Spleen (tissue), 13 donors: ENCODE measurements at places on chromosomes 5 and 9. TPM values are rescaled to one million over a fixed set of nuclear protein-coding genes. Genes with fewer than 3 reads are reported as not detected.

OR1J1 gene
- total RNA-seq, result not detected

DNA sequence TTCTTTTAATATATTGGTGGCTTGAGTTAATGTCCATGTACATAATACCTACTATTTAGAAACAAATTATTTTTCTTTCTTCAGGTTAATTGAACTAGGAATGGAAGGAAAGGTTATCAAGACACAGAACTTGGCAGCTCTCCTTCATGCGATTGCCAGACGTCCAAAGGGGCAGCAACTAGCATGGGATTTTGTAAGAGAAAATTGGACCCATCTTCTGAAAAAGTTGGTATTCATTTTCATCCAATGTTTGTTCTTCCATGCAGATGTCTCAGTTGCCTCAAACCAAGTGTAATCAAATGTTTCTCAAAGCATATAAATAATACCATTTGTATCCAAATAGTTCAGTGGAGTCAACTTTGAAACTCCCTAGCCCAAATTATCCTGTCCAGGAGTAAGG lies 22.6 kb upstream of the LNPEP start:
- H3K4me3 ChIP-seq, result no peak overlapping the region
- peaks cover 100% of the 10 kb centered on the region for H3K36me3 ChIP-seq
- no peak overlapping the region for H3K27ac ChIP-seq

- H3K27me3 ChIP-seq, result no peaks in the 10 kb centered on the region
- no peaks in the 10 kb centered on the region for H3K36me3 ChIP-seq
- H3K4me1 ChIP-seq, result no peaks in the 10 kb centered on the region
- H3K27ac ChIP-seq, result no peak overlapping the region
- no peak overlapping the region for H3K4me3 ChIP-seq
Observed at GRCh38 chr5:86971034-86971571, 296.6 kb upstream of the RASA1 start.

PRDM9 gene
- total RNA-seq, result not detected

- no peak overlapping the region for H3K4me3 ChIP-seq
- H3K4me1 ChIP-seq, result no peaks in the 10 kb centered on the region
- no peaks in the 10 kb centered on the region for H3K36me3 ChIP-seq
- no peak overlapping the region for H3K27ac ChIP-seq
- no peaks in the 10 kb centered on the region for H3K27me3 ChIP-seq
Observed at GRCh38 chr9:9949368-9949767, 663.4 kb downstream of the PTPRD start.

GRCh38 chr5:143525176-143525575 lies 121.7 kb upstream of the NR3C1 start:
- H3K4me1 ChIP-seq, result no peaks in the 10 kb centered on the region
- no peak overlapping the region for H3K27ac ChIP-seq
- no peak overlapping the region for H3K4me3 ChIP-seq
- no peak for DNase-seq

DNA sequence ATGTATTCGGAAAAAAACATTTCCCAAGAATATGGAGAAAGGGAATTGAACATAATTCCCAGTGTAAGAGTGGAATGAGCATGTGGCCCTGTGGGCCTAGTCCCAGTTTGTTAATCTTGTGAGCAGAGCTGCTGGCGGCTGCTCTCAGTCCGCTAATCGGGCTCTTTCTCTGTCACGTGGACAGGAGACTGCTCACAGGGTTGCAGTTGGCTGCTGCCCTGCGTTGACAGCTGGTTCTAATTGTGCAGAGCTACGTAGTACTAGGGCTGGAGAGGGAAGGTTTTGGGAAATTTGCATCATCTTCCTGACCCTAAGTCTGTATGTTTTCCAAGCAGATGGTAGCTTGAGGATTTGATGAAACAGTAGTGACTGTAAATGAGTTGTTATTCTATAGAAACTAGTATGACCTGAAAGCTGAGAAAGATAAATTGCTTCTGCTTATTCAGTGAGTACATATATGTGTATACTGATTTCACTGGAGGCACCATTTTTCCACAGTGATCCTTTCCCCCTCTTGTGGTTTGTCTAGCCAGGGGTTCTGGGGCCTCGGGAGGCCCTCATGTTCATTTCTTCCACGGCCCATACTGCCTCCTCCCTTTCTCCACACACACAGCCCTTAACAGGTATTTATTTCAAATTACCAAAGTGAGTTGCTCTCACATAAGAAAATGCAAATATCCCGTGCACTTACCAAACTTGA lies 100.6 kb downstream of the ANGPTL2 start:
- H3K4me3 ChIP-seq, result no peak overlapping the region
- H3K27ac ChIP-seq, result peak overlapping the region; percentile 57
- peaks cover 2% of the 10 kb centered on the region for H3K4me1 ChIP-seq
- no peaks in the 10 kb centered on the region for H3K36me3 ChIP-seq
- no peak for DNase-seq

DNA sequence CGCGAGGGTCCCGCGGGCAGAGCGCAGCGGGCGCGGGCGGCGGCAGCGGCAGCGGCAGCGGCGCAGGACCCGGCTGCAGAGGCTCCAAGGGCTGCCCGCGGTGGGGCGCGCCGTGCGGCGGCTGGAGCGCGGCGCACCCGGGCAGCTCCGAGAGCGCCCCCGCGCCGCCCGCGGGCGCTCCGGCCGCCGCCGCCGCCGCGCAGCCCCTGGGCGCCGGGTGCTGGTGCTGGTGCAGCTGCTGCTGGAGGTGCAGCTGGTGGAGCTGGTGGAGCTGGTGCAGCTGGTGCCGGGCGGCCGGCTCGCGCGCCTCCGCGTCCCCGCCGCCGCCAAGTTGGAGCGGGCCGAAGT lies 644 bp downstream of the IER5L start:
- H3K4me1 ChIP-seq, result peaks cover 43% of the 10 kb centered on the region
- H3K4me3 ChIP-seq, result peak overlapping the region; percentile 92
- no peak for DNase-seq

FBP1 gene
- 17.8 TPM for total RNA-seq

NADK2 gene
- 16.3 TPM for total RNA-seq

- no peak overlapping the region for H3K27ac ChIP-seq
- H3K4me3 ChIP-seq, result no peak overlapping the region
- no peaks in the 10 kb centered on the region for H3K27me3 ChIP-seq
- peaks cover 87% of the 10 kb centered on the region for H3K36me3 ChIP-seq
Observed at GRCh38 chr5:36202521-36202961, 39.2 kb downstream of the NADK2 start.

PRR7 gene
- total RNA-seq, result 5.3 TPM

FCHSD1 gene
- total RNA-seq, result 34.9 TPM

NEUROG1 gene
- total RNA-seq, result not detected

FOXE1 gene
- total RNA-seq, result not detected

GRCh38 chr9:101970609-101971008 lies 232.2 kb upstream of the GRIN3A start:
- H3K36me3 ChIP-seq, result no peaks in the 10 kb centered on the region
- no peak overlapping the region for H3K27ac ChIP-seq
- H3K4me1 ChIP-seq, result no peaks in the 10 kb centered on the region
- no peak for DNase-seq
- H3K4me3 ChIP-seq, result no peak overlapping the region
- H3K27me3 ChIP-seq, result no peaks in the 10 kb centered on the region

GRCh38 chr5:112174959-112175594 lies 244.0 kb downstream of the EPB41L4A start:
- H3K4me1 ChIP-seq, result no peaks in the 10 kb centered on the region
- H3K27me3 ChIP-seq, result no peaks in the 10 kb centered on the region
- no peaks in the 10 kb centered on the region for H3K36me3 ChIP-seq
- no peak overlapping the region for H3K27ac ChIP-seq
- no peak overlapping the region for H3K4me3 ChIP-seq

- H3K4me3 ChIP-seq, result no peak overlapping the region
- H3K4me1 ChIP-seq, result no peaks in the 10 kb centered on the region
- no peaks in the 10 kb centered on the region for H3K27me3 ChIP-seq
- no peak overlapping the region for H3K27ac ChIP-seq
- no peak for DNase-seq
- H3K36me3 ChIP-seq, result no peaks in the 10 kb centered on the region
Observed at GRCh38 chr5:148145916-148146315, 22.4 kb upstream of the SPINK14 start.

DNA sequence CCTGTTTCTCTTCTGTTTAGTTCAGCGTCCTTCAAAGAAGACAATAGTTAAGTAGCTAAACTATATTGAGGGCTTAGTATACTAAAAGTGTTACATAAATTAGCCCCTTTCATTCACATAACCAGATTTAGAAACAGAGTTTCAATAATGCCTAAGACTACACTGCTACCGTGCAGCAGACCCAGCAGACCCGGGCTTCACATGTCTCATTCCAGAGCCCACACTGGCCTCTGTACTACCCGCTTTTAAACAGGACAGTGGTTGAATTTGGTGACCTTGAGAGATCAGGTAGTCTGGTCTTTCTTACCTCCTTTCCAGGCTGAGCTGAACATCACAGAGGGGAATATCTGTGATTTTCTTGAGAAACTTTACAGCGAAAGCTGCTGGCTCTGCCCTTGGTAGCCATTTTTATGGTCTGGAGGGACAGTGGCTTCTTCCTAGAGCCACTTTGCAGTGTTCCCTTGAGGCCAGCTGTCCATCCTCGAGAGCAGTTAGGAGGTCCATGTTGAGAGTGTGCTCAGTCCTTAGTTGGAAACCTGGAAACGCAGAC lies 56.5 kb downstream of the SLC22A5 start:
- H3K4me3 ChIP-seq, result peak overlapping the region; percentile 16
- peaks cover 21% of the 10 kb centered on the region for H3K36me3 ChIP-seq
- H3K4me1 ChIP-seq, result peaks cover 100% of the 10 kb centered on the region
- no peak for DNase-seq
- no peaks in the 10 kb centered on the region for H3K27me3 ChIP-seq

DNA sequence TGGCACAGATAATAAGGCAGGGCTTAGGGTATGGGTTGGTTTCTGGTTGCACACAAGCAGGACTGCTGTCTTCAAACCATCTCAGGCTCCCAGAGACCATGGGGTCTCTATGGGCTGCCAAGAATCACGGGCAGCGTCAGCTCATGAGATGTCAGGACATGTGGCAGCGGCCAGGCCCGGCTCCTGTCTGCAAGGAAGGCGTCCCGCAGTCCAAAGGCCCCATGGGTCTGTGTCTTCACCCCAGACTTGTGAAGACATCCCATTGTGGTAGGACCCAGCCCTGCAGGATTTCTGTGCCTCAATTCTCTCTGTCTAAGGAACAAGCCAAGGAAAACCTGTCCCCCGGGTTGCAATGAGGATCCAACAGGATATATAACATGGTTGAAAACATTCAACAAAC lies 32.6 kb downstream of the IPPK start:
- H3K4me3 ChIP-seq, result no peak overlapping the region
- DNase-seq, result peak; percentile 62
- H3K4me1 ChIP-seq, result peaks cover 7% of the 10 kb centered on the region

GRCh38 chr5:122150215-122150614 lies 20.9 kb downstream of the ZNF474 start:
- H3K27ac ChIP-seq, result no peak overlapping the region
- H3K36me3 ChIP-seq, result no peaks in the 10 kb centered on the region
- DNase-seq, result no peak
- H3K27me3 ChIP-seq, result no peaks in the 10 kb centered on the region
- no peak overlapping the region for H3K4me3 ChIP-seq
- no peaks in the 10 kb centered on the region for H3K4me1 ChIP-seq

GRCh38 chr9:71769175-71770161 lies 1.2 kb upstream of the CEMIP2 start:
- peaks cover 36% of the 10 kb centered on the region for H3K4me1 ChIP-seq
- H3K27me3 ChIP-seq, result peaks cover 5% of the 10 kb centered on the region
- no peaks in the 10 kb centered on the region for H3K36me3 ChIP-seq
- H3K27ac ChIP-seq, result peak overlapping the region; percentile 98

- no peak overlapping the region for H3K27ac ChIP-seq
- no peaks in the 10 kb centered on the region for H3K36me3 ChIP-seq
- DNase-seq, result peak; percentile 52
- H3K27me3 ChIP-seq, result no peaks in the 10 kb centered on the region
- no peaks in the 10 kb centered on the region for H3K4me1 ChIP-seq
Observed at GRCh38 chr5:118506217-118506852, 482.0 kb downstream of the DTWD2 start.

- no peak overlapping the region for H3K4me3 ChIP-seq
- H3K27me3 ChIP-seq, result no peaks in the 10 kb centered on the region
- H3K27ac ChIP-seq, result no peak overlapping the region
- no peaks in the 10 kb centered on the region for H3K36me3 ChIP-seq
- DNase-seq, result no peak
- peaks cover 14% of the 10 kb centered on the region for H3K4me1 ChIP-seq
Observed at GRCh38 chr5:108753331-108753730, 5.6 kb downstream of the FER start.

LCN10 gene
- total RNA-seq, result 7.2 TPM

GRCh38 chr9:14251154-14252071 lies 62.5 kb downstream of the NFIB start:
- no peaks in the 10 kb centered on the region for H3K36me3 ChIP-seq
- no peak overlapping the region for H3K27ac ChIP-seq
- peaks cover 9% of the 10 kb centered on the region for H3K4me1 ChIP-seq
- DNase-seq, result no peak

PAEP gene
- not detected for total RNA-seq

OR13C9 gene
- not detected for total RNA-seq

GRCh38 chr9:126470241-126470993 lies 143.3 kb upstream of the LMX1B start:
- DNase-seq, result peak; percentile 79
- no peak overlapping the region for H3K4me3 ChIP-seq
- peaks cover 42% of the 10 kb centered on the region for H3K4me1 ChIP-seq
- peaks cover 8% of the 10 kb centered on the region for H3K36me3 ChIP-seq
- no peaks in the 10 kb centered on the region for H3K27me3 ChIP-seq
- H3K27ac ChIP-seq, result peak overlapping the region; percentile 83

MAMDC2 gene
- 54.4 TPM for total RNA-seq

GRCh38 chr5:109849478-109850088 lies 159.9 kb downstream of the MAN2A1 start:
- H3K27ac ChIP-seq, result no peak overlapping the region
- no peaks in the 10 kb centered on the region for H3K27me3 ChIP-seq
- H3K4me3 ChIP-seq, result no peak overlapping the region
- peaks cover 50% of the 10 kb centered on the region for H3K36me3 ChIP-seq

- peak; percentile 74 for DNase-seq
- no peaks in the 10 kb centered on the region for H3K36me3 ChIP-seq
- peaks cover 62% of the 10 kb centered on the region for H3K4me1 ChIP-seq
- H3K27ac ChIP-seq, result peak overlapping the region; percentile 90
Observed at GRCh38 chr5:143001764-143002351, 231.7 kb downstream of the ARHGAP26 start.

MSH3 gene
- total RNA-seq, result 11.7 TPM

GABBR2 gene
- not detected for total RNA-seq

DNA sequence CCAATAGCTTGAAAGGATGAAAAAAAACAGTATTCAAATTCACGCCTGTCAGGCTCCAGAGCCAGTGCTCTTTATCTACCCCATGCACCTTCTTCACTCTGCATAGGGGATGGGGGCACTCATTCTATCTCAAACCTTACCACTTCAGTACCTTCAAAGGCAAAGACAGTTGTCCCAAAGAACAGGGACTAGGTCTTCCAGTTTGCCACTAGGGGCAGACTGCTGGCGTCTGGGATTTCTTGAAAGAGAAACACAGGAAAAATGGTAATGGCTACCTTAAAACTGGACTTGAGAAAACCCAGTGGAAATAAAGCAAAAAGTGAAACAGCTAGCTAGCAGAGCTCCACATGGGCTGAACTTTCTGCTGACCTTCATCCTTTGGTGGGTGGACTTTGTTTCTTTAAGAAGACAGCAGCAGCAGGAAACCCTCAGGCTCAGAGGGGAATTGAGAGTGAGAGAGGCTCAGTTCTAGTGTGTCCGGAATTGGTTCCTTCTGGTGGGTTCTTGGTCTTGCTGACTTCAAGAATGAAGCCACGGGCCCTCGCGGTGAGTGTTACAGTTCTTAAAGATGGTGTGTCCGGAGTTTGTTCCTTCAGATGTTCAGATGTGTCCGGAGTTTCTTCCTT lies 41.0 kb upstream of the SLC36A1 start:
- DNase-seq, result no peak
- H3K4me3 ChIP-seq, result no peak overlapping the region
- no peaks in the 10 kb centered on the region for H3K27me3 ChIP-seq

- H3K4me1 ChIP-seq, result peaks cover 5% of the 10 kb centered on the region
- H3K27me3 ChIP-seq, result no peaks in the 10 kb centered on the region
- no peak overlapping the region for H3K27ac ChIP-seq
- DNase-seq, result no peak
Observed at GRCh38 chr9:27427272-27427643, 96.8 kb upstream of the IFNK start.

LVRN gene
- not detected for total RNA-seq
